Upper lobe of left lung (tissue), 6 donors: ENCODE measurements at places on chromosomes 3 and 15. TPM values are rescaled to one million over a fixed set of nuclear protein-coding genes. Genes with fewer than 3 reads are reported as not detected.
A peak's percentile ranks its signal among the peaks of the same experiment; 100 is the strongest.

- no peak for DNase-seq
These were observed 5.9 kb downstream of the TOP2B start for GRCh38 chr3:25658836-25659235.

CLRN1 gene
- not detected for total RNA-seq

DNA sequence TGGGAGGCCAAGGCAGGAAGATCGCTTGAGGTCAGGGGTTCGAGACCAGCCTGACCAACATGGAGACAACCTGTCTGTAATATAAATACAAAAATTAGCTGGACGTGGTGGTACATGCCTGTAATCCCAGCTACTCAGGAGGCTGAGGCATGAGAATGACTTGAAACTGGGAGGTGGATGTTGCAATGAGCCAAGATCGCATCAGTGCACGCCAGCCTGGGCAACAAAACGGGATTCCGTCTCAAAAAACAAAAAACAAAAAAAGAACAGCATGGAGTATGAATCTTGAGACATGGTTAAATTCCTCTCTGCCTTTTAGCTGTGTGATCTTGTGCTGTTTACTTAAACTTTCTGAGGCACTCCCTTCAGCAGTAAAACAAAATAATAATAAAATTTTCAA, 244.9 kb downstream of the FGF12 start:
- no peak for DNase-seq

- no peak for DNase-seq
These were observed 20.2 kb upstream of the UTS2B start for GRCh38 chr3:191350396-191351090.

GRCh38 chr3:151281671-151282324, 3.5 kb upstream of the P2RY14 start:
- no peak for DNase-seq

- DNase-seq: peak; percentile 91
These were observed 99.0 kb downstream of the TMCC1 start for GRCh38 chr3:129794311-129795185.

EIF4E3 gene
- total RNA-seq: 7.3 TPM

DNASE1L3 gene
- 0.59 TPM for total RNA-seq

GRCh38 chr15:99452010-99452409, 113.8 kb upstream of the MEF2A start:
- no peak for DNase-seq

- DNase-seq: no peak
These were observed 100.1 kb upstream of the PROK2 start for GRCh38 chr3:71885006-71885405.

FBLN2 gene
- total RNA-seq: 13.7 TPM

AHSG gene
- not detected for total RNA-seq

DNA sequence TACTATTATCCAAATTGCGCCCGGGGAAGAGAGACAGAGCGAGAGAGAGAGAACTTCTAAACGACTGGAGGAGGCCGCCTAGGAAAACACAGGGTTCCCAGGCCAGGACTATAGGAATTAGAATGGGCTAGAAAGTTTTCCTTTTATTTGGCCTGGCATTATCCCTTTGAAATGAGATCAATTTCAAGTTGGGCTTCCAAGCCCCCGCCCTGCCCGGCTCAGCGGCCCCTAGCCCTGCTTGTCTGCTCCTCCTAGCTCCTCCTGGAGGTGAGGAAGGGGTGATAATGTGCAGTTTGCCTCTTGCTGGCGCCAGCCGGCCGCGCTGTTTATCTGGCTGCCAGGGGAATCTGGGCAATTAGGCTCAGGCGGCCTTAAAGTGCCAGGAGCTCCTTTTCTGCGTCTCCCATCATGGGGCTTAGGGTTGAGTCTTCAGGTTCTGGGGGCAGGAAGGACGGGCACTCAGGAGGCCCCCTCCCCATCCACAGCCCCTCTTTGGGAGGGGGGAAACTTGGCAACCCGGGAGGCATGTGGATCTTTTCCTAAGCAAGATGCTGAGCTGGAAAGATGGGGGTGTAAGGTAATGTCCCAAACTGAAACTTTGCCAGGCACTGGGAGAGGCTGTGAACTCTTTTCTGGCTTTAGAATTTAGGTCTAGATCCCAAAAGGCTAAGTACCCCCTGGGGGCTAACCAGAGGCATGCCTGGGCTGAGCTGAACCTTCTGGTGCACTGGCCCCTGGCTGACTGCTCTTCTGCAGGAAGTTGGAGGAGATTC, 5.5 kb downstream of the SMAD6 start:
- DNase-seq: peak; percentile 85

- DNase-seq: no peak
These were observed 42.0 kb upstream of the ATP10A start for GRCh38 chr15:25905140-25905539.

KCNMB3 gene
- total RNA-seq: 1.3 TPM

DNA sequence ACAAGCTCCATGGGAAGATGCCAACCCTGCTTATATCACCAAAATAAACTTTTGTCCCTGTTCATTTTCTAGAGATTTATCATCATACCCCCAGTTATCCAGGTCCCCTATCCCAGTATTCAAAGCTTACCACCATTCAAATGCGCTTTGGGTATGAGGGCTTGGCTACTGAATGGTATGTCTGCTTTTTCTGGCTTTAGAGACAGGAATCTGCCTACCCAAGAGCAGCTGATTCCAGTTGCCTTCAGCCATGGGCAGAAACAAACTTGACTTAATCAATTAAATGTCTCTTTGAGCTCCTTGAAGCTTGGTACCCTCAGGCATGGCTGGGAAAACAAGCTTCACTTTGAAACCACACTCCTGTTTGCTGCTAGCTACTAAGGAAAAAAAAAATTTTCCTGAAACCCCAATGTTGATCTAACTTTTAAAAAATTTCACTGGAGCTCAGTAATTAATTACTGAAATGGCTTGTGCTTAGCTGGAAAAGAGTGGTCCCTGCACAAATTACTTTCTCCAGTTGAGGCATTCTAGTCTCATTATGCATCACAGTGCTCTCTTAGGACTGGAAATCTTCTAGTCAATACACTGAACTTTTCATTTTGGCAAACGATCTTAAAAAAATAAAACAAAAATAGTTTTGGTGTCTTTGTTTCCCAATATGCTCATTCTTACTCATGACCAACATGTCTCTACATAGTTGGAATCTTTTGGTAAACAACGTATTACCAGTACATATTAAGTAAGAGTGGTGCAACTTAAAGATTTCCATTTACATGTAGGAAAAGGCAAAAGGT, 242.8 kb downstream of the DTWD1 start:
- no peak for DNase-seq
